GM13977 (cell line): ENCODE measurements at places on chromosomes 5 and 9.

DNA sequence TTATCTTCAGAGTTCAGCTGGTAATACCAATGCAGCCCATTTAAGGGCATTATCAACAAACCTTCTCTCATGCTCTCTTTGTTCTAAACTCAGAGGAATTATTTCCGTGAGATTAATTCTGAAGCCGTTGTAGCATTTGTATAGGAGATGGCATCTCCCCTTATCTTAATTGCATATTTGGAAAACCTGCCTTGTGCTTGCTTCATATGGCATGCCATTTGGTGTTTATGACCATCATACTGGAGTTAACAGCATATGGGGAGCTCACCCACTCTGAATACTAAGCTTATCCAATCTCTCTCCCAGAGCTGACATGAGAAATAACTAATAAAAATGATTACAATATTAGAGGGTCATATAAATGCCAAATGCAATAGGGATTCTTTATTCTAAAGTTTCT lies 243.2 kb downstream of the BRINP1 start:
- DNase-seq, result no peak

- DNase-seq, result peak; percentile 38
Measured at GRCh38 chr5:41748631-41749030, 121.6 kb downstream of the OXCT1 start.

GRCh38 chr9:10651012-10651411 lies 38.2 kb upstream of the PTPRD start:
- DNase-seq, result no peak

GRCh38 chr9:137593176-137593575 lies 2.9 kb upstream of the ZMYND19 start:
- no peak for DNase-seq

DNA sequence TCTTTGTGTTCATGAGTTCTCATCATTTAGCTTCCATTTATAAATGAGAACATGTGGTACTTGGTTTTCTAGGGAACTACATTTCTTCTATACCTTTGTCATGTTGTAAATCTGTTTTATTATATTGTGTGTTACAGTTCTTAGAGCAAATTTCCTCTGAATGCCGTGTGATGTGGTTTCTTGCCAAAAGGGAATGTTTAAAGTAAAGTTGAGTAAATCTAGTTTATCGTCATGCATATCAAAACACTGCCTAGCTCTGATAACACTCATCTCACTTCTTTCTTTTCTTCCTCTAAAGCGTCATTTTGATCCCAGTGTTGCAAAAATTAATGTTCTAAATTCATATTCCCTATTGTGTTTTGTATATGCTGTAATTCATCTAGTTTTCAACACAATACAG lies 295.4 kb upstream of the HAPLN1 start:
- DNase-seq, result no peak

DNA sequence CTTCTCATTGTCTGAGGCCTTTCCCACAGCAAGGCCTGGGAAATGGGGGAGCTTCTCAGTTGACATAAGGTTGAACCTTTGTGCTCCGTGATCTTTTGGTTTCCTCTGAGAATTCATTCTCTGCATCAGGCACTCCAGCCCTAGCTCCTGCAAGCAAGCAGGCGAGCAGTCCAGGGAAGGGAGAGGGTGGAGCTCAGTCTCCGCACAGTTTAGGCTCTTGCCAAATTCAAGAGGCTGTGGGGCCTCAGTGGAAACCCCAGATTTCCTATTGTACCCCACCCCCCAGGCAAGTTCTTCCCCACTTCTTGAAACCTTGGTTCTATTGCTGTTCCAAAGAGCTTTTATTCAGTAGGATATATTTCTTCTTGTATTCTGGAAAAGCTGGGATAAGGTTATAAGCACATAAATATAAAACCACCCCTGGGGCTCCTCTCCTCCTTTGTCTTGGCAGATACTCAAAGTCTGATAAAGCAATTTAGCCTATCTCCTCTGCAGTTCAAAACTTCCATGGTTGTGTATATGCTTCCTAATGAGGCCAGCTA lies 147.2 kb downstream of the PDZD2 start:
- DNase-seq, result no peak

DNA sequence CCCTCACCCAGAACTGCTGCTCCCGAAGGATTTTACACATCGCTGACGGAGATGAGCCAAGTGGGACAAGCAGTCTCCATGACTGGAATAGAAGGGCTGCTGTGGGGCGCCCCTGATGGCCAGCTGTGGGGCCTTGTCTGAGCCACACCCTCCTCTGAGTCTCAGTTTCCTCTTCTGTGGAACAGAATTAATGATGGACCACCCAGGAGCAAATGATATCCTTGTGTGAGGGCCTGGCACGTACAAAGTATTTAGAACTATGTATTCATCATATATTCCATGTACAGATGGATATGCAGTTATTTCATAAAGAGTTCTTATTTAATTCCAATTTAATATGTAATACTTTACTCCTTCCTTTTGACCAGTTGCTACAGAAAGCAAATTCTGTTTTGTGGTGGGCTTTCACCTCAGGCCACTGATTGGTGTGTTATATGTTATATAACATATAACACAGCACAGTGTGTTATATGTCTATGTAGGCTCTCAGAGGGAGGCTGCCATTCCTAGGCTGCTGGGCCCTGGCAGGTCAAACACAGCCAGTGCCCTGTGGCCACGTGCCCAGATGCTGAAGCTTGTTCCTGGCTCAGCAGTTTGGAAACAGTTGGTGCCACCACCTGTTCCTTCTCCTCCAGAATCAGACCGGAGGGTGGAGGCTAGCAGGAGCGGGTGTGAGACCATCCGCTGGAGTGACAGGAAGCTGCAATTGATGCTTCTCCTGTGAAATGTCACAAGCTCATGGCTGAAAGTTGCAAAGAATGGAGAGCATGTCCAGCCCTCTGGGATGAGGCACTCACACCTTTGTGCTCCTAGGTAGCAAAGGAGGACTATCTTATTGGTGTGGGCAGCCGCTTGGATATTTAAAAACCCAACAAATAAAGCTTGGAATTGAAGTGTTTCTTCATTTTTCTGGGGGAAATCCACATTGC lies 4.4 kb upstream of the FGD3 start:
- DNase-seq, result no peak

- no peak for DNase-seq
Measured at GRCh38 chr5:56979968-56980367, 28.0 kb upstream of the MIER3 start.
